ENCODE measurements at places on chromosomes 6 and 20.

GRCh38 chr20:51698252-51698651, 69.9 kb downstream of the ATP9A start:
- no peak for DNase-seq

GRCh38 chr20:45918779-45919537, 7.0 kb upstream of the PLTP start:
- no peak for DNase-seq

GRCh38 chr6:8499540-8499939, 64.2 kb upstream of the SLC35B3 start:
- DNase-seq: no peak

GRCh38 chr6:106746652-106747051, 117.3 kb downstream of the QRSL1 start:
- no peak for DNase-seq

GRCh38 chr20:51193066-51193772, 170.3 kb upstream of the KCNG1 start:
- no peak for DNase-seq

- DNase-seq: no peak
Observed at GRCh38 chr6:111184827-111185532, 97.7 kb downstream of the SLC16A10 start.

GRCh38 chr6:142444376-142444775, 142.6 kb downstream of the ADGRG6 start:
- no peak for DNase-seq

DNA sequence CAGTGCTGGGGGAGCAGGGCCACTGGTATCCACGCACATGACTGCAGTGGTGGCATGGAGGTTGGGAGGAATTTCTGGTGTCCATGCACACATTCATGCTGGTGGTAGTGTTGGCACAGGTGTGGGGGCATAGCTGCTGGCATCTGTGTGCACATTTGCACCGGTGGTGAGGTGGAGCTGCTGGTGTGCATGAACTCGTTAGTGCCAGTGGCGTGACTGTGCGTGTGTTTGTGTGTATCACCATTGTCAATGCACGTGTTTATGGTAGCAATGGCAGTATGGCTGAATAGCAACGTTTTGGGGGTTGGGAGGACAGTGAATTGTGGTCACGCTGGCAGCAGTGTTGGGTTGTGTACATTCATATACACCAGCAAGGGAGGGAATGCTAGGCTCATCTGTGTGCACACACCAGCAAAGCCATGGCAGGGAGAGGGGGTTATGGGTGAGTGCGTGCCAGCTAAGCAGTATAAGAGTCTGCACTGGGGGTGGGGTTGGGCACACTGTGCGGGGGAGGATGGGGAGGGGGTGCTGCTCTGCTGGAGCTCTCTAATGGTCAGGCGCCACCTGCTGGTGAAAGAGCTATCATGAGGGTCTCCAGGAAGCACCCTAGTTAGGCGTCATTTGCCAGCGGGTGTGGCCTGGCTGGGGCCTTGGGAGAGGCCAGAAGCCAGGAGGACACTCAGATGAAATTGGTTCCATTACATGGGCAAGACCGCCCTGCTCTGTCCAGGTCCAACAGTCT, 626.1 kb upstream of the ID4 start:
- peak; percentile 2 for DNase-seq

Data from HAP-1 (cell line).